ENCODE measurements at places on chromosomes 3 and 15.

DNA sequence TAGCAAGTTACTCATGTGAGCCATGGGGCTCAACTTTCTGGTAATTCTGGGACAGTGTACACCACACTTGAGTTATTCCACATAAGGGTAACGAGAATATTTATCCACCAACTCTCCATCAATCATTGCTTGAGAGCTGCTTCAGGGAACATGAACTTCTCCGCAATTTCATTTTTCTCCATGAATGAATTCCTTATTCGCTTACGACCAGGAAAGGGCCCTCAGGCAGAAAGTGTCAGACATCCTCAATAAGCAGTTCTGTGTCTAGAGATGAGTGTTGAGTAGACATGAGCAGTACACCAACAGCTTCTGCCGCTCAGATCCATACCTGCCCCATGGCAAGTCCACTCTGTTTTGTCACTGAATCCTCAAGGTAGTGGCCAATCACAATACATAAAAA is 24.8 kb upstream of the IQCF2 start:
- no peak for DNase-seq

- no peak for DNase-seq
Measured at GRCh38 chr3:43670635-43671522, 19.9 kb upstream of the ABHD5 start.

GRCh38 chr3:12005951-12006625 is 1.9 kb downstream of the SYN2 start:
- peak; percentile 8 for DNase-seq

GRCh38 chr3:107985496-107985895 is 105.3 kb downstream of the CD47 start:
- peak; percentile 53 for DNase-seq

DNA sequence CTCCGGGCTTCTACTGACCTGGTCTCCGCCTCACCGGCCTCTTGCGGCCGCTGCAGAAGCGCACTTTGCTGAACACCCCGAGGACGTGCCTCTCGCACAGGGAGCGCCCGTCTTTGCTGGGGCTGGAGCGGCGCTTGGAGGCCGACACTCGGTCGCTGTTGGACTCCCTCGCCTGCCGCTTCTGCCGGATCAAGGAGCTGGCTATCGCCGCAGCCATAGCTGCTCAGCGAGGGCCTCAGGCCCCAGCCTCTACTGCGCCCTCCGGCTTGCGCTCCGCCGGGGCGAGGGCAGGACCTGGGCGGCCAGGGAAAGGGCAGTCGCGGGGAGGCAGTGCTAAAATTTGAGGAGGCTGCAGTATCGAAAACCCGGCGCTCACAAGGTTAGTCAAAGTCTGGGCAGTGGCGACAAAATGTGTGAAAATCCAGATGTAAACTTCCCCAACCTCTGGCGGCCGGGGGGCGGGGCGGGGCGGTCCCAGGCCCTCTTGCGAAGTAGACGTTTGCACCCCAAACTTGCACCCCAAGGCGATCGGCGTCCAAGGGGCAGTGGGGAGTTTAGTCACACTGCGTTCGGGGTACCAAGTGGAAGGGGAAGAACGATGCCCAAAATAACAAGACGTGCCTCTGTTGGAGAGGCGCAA is 319.2 kb downstream of the FGF12 start:
- DNase-seq = no peak

DNA sequence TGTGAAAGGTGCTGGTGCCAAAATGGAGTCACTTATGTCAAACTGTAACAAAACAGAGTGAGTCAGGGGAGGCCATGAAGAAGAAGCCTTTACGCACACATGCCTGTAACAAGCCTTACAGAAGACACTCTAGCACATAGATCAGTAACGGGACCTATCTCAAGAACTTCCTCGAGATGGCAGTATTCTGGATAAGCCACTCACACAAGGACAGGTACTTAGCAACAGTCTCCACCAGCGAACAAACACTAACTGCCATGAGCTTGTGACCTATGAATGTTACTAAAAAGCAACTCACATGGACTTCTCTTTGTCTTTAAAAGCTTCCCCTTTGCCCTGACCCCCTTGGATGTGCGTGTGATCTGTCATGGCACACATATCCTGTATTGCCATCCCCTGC is 235.1 kb downstream of the CD47 start:
- peak; percentile 42 for DNase-seq

DNA sequence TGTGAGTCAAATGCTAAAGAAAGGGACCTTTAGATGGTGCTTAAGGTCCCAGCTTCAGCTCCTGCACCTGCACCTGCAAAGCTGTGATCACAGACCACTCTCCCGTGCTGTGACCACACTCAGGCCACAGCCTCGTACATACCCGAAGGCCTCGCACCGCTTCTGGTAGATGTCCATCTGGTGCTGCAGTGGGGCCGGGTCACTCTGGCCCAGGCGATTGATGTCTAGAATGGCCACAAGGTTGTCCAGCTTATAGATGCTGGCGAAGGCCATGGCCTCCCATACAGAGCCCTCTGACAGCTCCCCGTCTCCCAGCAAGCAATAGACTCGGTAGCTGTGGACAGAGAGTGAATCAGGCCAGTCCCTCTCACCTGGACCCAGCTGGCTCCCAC is 21.0 kb downstream of the TKT start:
- no peak for DNase-seq

DNA sequence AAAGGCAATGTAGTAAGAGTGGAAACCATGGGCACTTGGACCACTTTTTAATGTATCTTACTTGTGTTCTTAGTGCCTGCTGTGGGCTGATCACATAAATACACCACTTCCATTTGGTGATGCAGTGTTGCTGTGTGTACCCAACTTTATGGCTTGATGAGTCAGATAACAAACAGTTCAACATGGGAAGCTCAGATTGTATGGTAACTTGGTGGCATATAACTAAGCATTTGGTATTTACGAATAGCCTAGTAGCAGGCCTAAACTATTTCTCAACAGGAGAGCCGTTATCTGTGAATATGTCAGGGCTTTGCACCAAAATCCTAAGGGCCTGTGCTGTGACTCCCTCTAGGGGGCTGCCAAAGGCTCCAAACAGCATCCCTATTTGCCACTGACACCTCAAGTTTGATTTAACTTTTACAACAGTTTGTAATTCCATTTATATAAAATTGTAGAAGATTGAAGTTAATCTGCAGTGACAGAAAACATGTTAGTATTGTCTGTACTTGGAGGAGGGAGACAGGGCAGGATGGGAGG is 640.4 kb upstream of the CADM2 start:
- no peak for DNase-seq

GRCh38 chr3:13110678-13111116 is 37.5 kb upstream of the IQSEC1 start:
- no peak for DNase-seq

GRCh38 chr3:12004741-12005513 is 739 bp downstream of the SYN2 start:
- no peak for DNase-seq

- no peak for DNase-seq
Measured at GRCh38 chr3:186097663-186098451, 11.0 kb downstream of the ETV5 start.

DNA sequence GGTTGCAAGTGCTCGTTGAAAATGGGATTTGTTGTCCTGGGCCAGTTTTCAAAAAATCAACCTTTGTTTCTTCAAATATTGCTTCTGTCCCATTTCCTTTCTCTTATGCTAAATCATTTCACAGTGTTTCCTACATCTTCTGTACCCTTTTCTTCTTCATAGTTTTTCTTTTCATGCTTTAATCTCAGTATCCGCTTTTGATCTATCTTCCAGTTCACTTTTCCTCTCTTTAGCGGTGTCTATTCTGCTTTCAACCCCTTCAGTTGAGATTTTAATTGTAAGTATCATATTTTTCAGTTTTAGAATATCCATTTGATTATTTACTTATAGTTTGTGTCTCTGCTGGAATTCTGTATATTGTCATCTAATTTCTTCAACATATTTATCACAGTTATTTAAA is 311.7 kb upstream of the TPM1 start:
- no peak for DNase-seq

DNA sequence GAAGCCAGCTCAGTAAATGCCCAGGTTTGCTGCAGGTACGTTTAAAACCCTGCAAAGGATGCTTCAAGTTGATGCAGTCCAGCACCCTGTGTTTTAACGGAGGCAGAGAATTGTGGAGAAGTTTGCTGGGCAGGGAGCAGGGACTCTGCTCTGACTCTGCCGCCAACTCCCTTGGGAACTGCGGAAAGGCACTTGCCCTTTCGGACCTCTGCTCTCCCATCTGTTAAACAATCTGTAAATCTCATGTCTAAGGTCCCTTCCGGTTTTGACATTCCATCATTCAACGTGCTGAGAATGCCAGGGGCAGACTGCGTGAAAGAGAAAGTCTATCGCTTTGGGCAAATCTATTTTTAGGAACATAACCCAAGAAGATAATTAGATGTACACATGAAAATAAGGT is 184.5 kb downstream of the OPA1 start:
- no peak for DNase-seq

DNA sequence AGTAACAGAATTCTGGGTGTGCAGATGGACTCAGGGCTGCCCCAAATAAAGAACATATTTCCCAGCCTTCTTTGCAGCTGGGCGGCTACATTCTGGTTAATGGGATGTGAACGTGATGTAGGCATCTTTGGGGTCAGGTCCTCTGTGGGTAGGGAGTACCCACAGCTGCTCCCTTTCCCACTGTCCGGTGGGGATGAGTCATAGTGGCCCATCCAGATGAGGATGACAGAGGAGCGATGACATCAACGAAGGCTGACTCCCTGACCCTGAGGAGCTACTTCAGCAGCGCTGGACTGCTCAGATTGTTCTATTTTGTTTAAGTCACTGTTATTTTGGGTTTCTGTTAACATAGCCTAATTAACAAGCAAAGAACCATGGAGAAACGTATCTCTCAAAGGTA is 38.0 kb downstream of the SRPRB start:
- DNase-seq = no peak

DNA sequence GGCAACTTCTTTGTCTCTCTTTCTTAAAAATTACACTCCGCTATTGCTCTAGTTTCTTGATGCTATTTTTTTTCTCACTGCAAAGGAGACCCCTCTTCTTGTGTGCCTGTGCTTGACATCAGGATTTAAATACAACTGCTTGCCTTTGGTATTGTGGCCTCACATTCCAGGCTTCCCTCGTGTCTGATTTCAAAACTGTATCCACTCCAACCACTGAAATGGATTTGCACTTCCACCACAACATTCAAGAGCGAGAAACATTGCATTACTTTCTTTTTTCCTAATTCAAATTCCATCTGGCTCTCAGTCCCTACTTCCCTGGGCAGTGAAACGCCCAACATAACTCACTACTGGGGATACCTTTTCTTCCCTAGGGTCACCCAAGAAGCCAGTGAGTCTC is 50.4 kb upstream of the PXYLP1 start:
- no peak for DNase-seq

GRCh38 chr3:50689558-50689957 is 14.8 kb downstream of the DOCK3 start:
- DNase-seq = no peak

DNA sequence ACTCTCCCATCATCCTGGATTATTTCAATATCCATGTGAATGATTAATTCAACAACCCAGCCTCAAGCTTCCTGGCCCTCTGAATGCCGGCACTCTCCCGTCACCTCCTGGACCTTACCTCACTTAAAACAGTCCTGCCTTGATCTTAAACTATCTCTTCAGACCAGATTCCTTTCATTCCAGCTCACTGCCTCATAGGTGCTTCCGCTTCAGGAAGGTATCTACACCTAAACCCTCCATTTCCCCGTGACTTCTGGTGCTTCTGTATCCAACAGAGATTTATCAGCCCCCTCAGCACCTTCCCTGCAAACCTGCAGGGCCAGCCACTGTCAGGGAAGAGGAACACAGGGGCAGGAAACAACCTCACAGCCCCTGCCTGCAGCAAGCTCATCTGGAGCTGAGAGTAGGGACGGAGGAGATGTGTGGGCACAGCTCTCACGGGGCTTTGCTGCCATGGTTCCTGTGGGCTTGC is 98.9 kb upstream of the TJP1 start:
- DNase-seq = no peak

GRCh38 chr3:53503195-53503594 is 8.8 kb downstream of the CACNA1D start:
- no peak for DNase-seq

DNA sequence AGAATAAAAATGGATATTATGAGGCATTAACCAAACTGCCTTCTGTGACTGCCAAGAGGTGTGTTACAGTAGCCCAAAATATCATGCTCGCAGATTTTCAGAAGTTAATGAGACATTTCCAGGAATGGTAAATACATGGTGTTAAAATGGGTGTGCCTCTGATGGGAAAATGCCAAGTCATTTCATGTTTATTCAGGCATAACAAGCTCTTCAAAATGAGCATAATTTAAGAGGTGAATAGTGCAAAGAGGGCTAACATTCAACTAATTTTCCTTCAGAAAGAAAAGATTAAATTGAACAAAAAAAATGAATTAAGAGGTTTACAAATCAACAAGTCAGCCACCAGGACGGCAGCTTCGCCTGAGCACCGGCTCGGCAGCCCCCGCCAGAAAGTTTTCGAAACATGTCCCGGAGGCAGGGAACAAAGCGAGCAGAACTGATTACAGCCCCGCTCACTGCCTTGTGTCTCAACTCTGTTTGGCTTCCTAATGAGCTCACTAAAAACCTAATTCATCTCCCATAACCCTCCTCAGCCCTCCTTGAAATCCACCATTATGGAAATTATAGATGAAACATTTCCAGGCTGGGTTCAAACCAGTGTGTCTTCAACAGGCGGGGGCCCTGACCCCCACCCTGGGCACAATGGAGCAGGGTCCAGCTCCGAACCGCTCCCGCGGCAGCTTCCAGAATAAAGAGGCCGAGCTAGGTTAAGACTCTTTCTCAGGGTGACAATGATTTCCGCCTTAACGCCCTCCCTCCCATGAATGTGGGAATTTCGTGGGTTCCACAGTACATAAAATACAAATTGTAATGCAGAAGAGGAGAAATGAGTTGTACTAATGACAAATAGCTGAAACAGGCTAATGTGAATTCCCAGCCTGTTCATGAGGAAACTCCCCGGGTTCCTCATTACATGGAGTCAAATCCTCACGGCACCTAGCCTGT is 43.9 kb downstream of the MEIS2 start:
- no peak for DNase-seq

DNA sequence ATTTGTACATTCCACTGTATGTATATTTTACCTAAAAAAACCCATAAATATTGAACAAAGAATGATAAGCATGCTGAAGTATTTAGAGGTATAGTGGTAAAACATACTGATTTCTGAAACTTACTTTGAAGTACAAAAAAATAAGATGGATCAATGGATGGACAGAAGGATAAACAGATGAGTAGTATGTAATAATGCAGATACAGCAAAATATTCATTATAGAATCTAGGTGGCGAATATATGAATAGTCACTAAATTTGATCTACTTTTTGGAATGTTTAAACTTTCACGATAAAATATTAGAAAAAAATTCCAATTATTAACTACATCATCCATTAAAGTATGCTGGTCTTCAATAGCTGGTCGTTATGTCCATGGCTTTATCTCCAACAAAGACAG is 51.9 kb upstream of the GNB4 start:
- DNase-seq = no peak
